Stimulated activated CD4-positive, alpha-beta T cell treated with anti-CD3 and anti-CD28 coated beads, Interleukin-1b, Interleukin-23, amount 100 ng/mL, for 1 hour (primary cell): ENCODE measurements at places on chromosomes 1 and 21.

DNA sequence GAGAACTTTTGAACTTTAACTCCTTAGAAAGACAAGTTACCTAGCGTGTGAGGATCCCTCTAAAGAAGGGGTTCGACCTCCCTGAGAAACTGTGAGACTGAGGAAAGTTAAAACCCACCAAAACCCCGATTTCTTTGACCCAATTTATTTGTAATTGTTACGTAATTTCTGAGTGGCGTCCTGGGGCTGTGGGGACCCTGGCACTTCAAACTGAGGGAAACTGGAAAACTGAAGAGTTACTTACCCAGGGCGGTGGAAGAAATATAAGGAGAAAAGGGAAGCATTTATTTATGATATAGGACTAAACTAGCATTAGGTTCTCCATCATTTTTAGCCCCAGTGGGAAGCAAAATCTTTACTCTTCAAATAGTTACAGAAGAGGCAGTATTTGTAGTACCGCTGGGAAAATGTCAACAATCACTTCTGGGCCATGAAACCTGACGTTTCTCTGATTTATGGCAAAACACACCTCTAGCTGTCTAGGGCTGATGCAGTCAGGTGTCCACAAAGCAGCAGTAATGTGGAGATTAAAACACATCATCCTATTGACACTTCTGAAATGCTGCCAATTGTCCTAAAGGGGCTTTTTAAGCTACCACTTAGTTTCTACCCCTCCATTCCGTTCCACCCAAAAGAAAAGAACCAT is 430 bp downstream of the S100B start:
- DNase-seq, result no peak

GRCh38 chr1:166282391-166283137 is 115.8 kb upstream of the FAM78B start:
- DNase-seq, result no peak

DNA sequence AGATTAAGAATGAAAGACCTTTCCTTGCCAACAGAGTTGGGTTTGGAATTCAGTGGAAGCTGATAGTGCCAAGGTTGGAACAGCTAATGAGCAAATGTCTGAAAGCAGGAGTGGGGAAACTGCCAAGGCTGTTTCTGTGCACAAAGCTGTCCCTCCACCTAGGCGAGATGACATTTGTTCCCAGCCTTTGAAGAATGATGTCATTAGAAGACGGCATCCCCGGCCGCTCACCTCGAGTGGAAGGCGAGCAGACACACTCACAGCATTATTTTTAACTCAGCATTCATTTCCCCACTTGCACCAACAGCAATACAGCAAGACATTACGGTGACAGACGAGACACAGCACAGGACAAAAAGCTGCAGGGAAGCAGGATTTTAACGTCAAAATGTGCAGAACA is 463.9 kb downstream of the PCP4 start:
- no peak for DNase-seq

GRCh38 chr1:95021119-95021518 is 51.6 kb downstream of the ALG14 start:
- no peak for DNase-seq

GRCh38 chr1:25623731-25624130 is 7.1 kb downstream of the MAN1C1 start:
- DNase-seq, result no peak

DNA sequence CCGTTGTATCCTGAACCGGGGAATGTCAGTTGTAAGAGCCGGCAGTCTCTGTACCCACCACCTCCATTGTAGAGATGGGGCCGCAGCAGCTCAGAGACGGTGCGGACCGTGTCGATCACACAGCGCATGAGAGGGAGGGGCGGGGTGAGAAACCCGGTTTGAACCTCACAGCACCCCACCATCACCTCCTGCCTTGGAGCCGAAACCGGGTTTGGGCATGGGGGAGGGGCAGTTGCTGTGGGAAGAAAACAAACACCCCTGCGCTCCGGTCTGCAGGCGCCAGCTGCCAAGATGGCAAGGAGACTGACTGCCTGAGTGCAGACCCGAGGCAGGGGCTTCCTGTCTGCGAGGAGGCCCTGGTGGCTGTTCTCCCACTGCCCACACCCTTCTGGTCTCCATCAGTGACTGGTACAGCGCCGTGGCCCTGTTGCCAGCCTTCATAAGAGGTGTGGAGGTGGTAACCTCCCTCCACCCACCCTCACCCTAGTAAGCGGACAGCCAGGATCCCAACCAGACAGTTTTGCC is 69.2 kb upstream of the SSBP3 start:
- no peak for DNase-seq

GRCh38 chr1:63773815-63774616 is at the start of gene ROR1:
Gene ROR1, plus strand, starts transcription at chr1:63774017.
- DNase-seq, result peak; percentile 21

DNA sequence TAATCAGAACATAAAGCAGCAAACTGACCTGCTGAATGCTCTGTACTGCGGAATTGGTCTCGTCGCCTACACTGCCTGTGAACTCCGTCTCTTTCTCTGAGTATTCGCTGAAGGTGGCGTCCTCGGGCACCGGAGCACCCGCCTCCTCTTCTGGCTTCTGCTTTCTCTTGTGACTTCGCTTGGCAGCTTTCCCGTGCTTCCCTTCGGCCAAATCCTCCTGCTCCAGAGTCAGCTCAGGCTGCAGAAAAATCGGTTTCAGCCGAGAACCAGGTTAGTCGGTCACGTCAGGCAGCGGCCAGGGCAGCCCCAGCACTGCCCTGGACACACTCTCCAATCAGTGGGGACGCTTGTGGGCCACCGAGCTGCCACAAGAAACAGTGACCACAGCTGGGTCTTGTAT is 35.8 kb upstream of the RIPK4 start:
- no peak for DNase-seq

GRCh38 chr1:107794571-107794970 is 170.4 kb downstream of the VAV3 start:
- DNase-seq, result no peak

- DNase-seq, result no peak
Measured at GRCh38 chr1:19313961-19314882, 2.1 kb downstream of the SLC66A1 start.

DNA sequence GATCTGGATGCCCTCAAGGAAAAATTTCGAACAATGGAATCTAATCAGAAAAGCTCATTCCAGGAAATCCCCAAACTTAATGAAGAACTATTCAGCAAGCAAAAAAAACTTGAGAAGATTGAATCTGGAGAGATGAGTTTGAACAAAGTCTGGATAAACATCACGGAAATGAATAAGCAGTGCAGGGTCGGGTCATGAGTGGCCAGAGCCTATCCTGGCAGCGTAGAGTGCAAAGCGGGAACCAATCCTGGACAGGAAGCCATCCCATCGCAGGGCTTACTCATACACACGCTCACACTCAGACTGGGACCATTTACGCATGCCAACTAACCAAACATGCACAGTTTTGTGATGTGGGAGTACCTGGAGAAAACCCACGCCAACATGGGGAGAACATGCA is 43.1 kb downstream of the ZMYM1 start:
- DNase-seq, result no peak

- no peak for DNase-seq
Measured at GRCh38 chr1:224591326-224591725, 24.8 kb upstream of the CNIH3 start.
